Suppressor macrophage treated with lipopolysaccharide for 1 hour (primary cell): ENCODE measurements at places on chromosomes 2 and 18.

GRCh38 chr2:138023298-138023697 is 59.0 kb downstream of the HNMT start:
- no peak for DNase-seq

- DNase-seq: peak; percentile 33
Observed at GRCh38 chr2:134934641-134935040, 16.0 kb downstream of the CCNT2 start.

- no peak for DNase-seq
Observed at GRCh38 chr2:140986456-140986855, 1144.4 kb downstream of the LRP1B start.

- no peak for DNase-seq
Observed at GRCh38 chr2:73961274-73961673, 23.4 kb upstream of the TET3 start.

DNA sequence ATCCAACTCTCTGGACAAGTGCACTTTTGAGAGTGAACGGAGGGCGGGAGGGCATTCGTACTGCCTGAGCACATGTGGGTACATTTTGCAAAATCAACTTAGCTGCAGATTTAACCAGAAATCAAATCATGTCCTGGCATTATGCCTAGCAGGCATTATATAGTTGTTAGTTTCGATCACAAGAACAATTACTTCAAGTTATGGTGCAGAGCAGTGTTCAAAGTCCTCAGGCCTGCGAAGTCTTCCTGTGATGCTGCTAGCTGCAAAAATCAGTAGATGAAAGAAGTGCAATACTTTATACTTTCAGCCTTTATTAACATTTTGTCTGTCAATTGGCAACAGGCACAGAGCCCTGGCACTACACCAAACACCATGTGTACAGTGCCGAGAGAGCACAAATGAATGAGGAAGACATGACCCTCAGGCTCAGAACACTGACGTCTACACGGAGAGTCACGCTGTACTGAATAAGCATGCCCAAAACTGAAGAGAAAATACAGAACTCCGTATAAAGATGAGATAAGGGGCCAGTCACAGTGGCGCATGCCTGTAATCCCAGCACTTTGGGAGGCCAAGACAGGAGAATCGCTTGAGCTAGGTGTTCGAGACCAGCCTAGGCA is 92.1 kb upstream of the CREB1 start:
- no peak for DNase-seq

DNA sequence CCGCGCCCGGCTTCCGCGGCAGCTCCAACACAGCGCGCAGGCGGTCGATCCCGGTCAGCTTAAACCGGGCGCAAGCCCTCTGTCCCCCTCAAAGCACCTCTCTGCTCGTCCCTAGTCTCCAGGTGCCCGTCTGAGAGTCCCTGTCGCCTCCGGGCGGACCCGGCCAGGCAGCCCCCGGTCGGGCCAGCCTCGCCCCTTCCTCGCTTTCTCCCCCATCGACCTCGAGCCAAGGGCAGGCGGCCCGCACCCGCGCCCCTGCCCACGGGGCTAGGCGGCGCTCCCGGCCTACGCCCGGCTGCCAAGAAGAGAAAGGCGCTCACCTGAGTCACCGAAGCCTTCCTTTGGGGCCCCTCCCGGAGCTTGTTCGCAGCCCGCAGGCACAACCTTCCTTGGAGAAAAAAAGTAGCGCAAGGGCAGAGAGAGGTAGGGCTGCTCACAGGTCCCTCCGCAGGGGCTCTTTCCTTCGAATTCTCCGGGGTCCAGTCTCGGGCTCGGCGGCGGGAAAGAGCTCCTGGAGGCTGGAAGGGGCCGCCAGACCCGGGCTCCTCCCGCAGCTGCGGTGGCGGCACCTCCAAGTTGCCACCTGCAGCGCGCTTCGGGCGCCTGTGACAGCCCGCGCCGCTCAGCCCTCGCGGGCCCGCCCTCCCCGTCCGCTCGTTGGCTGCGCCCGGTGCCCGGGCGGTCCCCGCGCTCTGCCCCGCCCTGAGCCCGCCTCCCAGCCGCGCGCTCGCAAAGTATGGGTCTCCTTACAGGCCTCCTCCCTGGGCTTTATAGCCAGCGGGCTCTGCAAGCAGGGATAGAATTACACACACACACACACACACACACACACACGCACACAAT is 86.5 kb upstream of the EPB41L3 start:
- peak; percentile 69 for DNase-seq

DNA sequence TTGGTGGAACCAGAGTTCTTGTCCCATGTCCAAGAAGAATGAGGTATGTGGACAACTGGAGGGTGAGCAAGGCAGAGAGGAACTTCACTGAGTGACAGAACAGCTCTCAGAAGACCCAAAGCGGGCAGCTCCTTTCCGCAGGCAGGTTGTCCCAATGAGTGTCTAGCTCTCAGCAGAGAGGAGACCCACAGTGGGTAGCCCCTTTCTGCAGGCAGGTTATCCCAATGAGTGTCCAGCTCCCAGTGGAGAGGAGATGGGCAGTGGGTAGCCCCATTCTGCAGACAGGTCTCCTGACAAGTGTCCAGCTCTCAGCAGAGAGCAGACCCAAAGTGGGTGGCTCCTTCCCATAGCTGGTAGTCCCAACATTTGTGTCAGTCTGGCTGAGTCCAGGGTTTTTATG is 69.6 kb downstream of the SRBD1 start:
- no peak for DNase-seq

DNA sequence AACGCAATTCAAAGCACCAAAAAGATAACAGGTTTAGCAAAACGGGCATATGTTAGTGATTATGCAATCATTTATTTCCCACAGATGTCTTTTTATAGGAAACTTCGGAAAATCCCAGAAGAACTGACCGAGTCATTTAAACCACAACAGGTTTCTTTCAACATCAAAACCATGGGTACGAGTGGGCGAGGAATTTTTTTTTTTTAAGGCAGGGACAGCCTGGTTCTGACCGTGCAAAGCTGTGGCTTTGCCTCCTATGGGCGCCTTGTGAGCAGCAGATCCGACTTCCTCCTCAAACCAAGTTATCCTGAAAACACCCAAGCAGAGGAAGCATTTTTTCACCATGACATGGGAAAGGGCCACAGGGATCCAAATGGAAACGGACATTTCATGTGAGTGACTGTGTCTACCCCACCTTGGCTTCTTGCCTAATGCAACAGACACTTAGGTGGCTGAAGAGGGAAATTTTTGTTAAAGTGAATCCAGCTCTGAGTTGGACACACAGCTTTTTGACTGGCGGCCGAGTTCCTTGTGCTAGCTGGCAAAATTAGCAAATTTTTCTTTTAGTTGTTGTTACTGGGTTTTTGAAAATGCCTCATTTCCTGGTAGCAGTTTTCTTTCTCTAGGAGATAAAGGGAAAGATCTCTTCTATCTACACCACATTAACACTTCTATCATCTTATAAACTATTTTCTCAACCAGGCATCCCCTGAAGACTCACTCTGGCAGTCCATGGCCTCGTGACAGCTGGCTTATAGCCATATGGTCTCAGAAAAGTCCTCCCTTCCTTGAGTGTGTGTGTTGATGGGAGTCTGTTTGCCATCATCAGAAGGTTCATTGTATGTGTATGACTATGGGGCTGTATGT is 487.4 kb upstream of the ZEB2 start:
- DNase-seq: peak; percentile 76

DNA sequence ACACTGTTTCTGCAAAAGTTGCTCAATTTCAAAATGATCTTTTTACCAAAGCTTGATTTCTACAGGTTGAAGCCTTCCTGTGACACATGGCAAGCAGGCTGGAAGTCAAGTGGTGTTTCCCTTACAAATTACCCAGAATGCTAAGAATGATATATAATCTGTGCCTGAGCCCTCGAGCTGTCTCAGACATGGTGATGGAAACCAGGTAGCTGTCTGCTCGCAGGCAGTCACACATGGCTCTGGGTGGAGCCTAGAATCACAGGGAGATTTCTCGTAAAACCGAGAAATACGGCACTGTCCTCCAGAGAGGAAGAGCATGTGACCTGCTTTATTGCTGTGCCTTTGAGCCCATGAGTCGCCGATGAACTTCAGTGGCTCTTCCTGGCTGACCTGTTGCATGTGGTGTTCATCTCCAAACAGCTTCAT is 392.9 kb downstream of the ZNF521 start:
- DNase-seq: no peak

DNA sequence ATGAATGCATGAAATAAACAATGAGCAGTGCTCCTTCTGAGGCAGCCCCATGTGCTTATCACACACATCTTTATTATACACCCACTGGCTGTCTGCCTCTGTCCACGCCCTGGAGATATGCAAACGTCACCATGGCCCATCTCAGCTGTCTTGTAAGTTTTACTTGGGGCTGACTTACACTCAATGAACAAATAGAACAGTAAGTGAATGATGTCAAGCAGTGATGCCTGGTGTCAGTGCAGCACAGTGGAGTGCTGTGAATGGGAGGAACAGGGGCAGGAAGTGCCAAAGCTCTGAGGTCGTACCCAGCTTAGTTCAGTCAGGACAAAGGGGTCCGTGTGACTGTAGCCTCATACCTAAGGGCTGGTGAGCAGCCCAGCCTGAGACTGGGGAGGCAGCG is 659.5 kb upstream of the HS6ST1 start:
- no peak for DNase-seq

DNA sequence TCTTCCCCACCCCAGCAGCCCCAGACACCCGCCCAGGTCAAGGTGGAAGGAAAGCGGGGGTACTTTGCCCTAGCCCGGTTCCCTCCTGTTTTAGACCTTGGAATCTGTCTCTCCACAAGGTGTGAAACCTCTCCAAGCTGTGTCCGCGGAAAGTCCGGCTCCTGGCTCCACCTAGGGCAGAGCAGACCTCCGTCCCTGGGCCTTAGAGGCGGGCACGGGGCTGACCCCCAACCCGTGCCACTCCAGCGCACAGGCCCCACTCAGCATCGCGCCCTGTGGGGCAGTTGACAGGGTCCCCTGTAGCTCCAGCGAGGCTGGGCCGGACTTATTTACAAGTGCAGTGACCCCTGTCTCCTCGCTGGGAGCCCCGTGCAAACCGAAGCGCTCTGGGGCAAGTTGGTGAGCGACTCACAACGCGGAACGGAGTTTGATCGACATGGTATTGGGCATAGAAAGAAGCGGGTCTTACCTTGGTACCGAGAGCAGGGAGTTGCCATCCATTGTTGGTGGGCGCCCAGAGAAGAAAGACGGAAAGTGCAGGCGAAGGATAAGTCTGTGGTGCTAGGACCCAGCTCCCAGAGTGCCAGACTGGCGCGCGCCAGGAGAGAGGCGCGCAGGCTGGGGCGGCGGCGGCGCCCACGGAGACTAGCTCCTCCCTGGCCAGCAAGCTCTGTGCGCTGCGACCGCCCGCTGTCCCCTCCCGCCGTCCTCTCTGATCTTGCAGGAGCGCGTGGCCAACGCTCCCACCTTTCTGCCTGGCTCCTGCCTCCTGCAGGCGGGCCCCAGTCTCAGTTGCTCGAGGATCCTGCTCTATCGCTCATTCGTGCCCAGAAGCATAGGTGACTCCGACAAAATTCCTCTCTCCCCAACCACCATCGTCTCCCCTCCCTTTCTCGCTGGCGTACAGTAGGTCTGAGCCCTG is at the start of gene SPHKAP:
TSS of gene SPHKAP (minus strand) at position 590 of the 922 bp plus-strand sequence. CDS start at position 501, 89 bp downstream.
- no peak for DNase-seq

GRCh38 chr2:229261599-229261998 is 9.5 kb downstream of the PID1 start:
- DNase-seq: no peak

DNA sequence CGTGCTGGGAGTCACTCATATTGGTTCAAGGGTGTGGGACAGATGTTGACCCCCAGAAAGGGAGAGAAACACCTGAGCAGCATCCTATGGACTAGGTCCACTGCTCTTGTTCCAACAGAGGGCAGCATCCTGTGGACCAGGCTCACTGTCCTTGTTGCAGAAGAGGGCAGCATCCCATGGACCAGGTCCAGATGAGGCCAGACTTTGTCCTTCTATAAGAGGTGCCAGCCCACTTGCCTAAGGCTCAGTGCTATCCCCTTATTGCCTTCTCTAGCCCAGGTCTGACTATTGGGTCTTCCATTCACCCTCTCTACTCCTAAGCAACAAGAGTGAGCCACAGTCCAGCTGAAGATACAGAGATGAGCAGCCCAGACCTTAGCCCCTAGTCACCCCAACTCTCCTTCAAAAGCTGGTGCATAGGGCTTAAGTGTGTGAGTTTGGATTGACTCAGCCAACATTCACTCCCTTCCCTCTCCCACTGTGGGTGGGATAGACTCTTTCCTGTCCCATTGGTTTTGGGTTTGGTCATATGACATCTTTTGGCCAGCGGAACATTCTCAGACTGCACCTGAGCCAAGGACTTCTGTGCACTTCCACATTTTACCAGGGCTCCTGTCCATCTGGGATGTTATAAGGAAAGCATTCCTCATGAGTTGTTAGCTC is 132.4 kb upstream of the GPC1 start:
- DNase-seq: no peak

GRCh38 chr2:27569398-27569797 is 13.4 kb upstream of the ZNF512 start:
- no peak for DNase-seq

DNA sequence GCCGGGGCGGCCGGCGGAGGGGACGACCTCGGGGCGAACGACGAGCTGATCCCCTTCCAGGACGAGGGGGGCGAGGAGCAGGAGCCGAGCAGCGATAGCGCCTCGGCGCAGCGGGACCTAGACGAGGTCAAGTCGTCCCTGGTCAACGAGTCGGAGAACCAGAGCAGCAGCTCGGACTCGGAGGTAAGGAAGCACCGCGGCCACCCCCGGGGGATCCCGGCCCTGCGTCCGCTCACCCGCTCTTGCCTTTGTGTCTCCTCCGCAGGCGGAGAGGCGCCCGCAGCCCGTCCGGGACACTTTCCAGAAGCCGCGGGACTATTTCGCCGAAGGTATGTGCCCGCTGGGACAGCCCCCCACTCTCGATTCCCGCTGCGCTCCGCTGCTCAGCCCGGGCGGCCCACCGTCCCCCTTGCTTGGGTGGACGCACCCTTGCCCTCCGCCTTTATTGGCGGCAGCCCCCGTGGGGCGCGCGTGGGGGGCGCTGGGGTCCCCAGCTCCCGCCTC is 611 bp downstream of the TCF7L1 start:
- peak; percentile 35 for DNase-seq

- DNase-seq: peak; percentile 37
Observed at GRCh38 chr18:12034241-12035100, 53.2 kb downstream of the IMPA2 start.

DNA sequence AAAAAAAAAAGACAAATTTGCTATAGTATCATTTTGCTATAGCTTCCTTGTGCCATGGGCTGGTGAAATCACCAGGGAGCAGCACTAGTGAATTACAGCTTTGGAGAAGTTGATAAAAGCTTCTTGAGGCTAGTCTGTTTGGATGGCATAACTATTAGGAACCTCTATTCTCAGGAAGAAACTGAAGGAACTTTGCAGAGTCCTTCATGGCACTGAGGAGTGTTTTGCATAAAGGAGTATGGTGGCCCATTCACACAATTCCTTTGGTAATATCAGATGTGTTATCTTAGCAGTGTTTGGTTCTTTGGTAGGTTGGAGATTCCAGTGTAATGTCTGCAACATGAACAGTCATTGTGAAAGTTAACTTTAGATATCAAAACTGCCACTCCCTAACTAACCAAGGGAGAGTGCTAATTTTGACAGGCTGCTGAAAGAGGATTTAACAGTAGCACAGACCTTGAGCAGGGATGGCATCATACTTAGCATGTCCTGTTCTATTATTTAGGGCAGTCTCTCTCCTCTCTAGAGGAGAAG is 76.6 kb upstream of the ZFP36L2 start:
- DNase-seq: peak; percentile 55
